NCI-H510A treated with DMSO at 0.1 percent for 48 hours (cell line): ENCODE measurements at places on chromosomes 7 and 10.
A peak's percentile ranks its signal among the peaks of the same experiment; 100 is the strongest.

DNA sequence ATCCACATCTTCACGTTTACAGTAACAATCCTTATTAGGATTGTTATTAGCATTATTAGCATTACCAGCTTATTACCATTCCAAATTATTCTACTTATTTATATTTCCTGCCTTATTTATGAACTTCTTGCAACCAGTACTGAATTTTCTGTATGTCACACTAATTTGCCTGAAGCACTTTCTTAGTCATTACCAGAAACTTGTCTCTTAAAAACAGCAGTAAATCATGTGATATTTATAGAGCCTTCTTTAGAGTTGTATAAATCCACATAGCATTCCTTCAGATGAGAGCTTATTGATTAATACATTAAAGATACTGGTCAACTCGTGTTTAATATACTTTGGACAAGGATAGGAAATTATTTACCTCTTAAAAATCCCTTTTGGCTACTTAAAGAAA is 618.6 kb downstream of the SUGCT start:
- DNase-seq, result no peak

GRCh38 chr7:90788052-90788451 is 191.9 kb downstream of the CDK14 start:
- no peak for DNase-seq

DNA sequence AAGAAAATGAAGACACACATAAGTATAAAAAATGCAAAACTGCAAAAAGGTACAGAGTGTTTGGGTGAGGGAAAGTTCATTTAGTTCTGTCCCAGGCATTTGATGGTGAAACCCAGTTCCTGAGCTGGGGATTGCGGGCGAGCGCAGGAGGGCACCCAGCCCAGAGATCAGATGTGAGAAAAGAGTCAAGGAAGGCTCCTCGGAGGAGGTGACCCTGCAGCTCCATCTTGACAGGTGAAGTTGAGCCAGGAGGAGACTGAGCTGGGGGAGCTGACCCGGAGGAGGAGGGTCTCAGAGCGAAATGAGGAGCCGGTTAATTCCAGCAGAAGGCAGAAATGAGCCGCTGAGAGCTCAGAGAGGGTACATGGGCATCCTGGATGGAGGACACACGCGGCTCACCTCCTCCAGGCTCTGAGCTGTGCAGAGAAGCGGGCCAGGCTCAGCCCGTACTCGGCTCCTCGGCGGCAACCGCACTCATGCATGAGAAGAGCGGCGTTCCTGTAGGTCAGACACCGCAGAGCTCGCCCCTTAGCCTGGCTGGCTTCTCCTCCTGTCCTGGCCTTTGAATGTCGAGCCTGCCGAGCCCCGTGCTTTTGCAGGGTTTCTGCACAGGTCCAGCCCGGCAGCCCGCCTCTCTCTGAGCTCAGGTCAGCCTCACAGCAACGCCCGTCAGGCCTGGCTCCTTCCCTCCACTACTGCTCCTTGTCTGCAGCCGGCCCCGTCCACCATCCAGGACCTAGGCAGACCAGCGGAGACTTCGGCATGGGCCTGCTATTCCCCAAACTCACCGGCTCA is 9.5 kb upstream of the RAMP3 start:
- no peak for DNase-seq

- no peak for DNase-seq
Measured at GRCh38 chr7:84200859-84201258, 6.3 kb upstream of the SEMA3A start.

DNA sequence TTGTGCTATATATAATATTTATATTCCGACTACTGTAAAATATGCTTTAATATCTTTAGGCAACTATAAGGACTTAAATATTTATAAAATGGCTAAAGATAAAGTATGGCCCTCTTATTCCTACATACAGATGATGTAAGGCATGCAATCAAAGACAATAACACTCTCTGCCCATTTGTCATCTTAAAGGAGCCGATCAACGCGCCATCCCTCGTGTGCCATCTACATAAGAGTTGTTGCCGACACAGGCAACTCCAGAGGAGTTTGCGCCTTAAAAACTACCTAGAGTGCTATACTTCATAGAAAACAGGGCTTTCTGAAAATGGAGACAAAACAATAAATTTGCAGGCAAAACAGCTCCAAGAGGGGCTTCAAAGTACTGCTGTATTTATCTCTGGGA is 709.0 kb downstream of the KCNMA1 start:
- DNase-seq, result no peak

GRCh38 chr10:21523557-21524008 is 1.9 kb downstream of the SKIDA1 start:
- DNase-seq, result peak; percentile 29

- no peak for DNase-seq
Measured at GRCh38 chr7:131950758-131951157, 394.3 kb upstream of the PODXL start.

DNA sequence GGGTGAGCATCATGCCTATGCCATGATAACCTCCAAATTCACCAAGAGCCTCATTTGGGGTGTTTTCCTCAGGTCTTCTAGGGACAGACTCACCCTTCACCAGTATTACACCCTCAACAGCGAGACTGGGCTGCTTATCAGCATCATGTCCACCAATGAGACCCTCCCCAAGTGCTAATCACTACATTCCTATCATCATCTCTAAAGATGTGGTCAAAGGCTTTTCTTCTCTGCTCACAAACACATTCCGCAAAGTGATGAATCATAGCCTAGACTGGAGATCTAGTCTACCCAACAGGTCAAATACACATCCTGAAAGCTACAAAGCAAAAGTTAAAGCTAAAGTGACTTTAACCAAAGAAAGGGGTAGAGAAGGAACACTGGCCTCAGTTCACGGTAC is 75.3 kb upstream of the C7orf33 start:
- DNase-seq, result no peak

- DNase-seq, result no peak
Measured at GRCh38 chr10:15442056-15442455, 71.0 kb upstream of the FAM171A1 start.

GRCh38 chr10:52335665-52336064 is 21.6 kb downstream of the DKK1 start:
- no peak for DNase-seq

- DNase-seq, result no peak
Measured at GRCh38 chr7:84142726-84143125, 51.9 kb downstream of the SEMA3A start.

GRCh38 chr7:16526742-16527540 is at the start of gene LRRC72:
TSS of gene LRRC72 (plus strand) at chr7:16526825. CDS start at chr7:16526953, 128 bp downstream.
- DNase-seq, result no peak

DNA sequence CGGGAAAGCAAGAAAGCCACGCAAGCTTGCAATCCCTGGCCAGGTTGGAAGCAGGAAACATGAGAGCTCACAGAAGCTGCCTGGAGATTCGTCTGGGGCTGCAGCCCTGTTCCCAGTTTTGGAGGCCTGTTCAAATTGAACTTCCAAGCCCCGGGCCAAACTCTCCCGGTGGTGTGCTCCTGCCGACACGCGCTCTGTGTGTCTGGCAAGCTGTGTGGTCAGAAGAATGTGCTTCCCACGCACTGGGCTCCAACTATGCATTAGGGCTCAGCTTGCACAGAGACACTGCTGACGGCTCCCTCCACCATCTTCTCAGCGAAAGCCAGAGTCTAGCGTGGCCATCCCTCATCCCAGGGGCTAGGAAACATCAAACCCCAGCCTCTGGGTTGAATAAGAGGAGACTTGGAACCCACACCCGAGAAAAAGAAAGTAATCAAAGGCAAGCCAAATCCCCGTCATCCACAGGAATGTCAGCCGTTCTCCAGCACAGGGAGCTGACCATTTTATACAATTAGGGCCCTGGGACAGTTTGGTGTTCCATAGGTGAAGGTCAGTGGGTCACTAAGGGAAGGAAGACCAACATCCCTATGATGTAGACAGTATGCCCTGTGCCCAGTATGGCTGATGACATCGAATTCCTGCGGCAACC is 107.2 kb downstream of the FGFR2 start:
- no peak for DNase-seq

- DNase-seq, result no peak
Measured at GRCh38 chr10:27568196-27569175, 64.4 kb downstream of the RAB18 start.

DNA sequence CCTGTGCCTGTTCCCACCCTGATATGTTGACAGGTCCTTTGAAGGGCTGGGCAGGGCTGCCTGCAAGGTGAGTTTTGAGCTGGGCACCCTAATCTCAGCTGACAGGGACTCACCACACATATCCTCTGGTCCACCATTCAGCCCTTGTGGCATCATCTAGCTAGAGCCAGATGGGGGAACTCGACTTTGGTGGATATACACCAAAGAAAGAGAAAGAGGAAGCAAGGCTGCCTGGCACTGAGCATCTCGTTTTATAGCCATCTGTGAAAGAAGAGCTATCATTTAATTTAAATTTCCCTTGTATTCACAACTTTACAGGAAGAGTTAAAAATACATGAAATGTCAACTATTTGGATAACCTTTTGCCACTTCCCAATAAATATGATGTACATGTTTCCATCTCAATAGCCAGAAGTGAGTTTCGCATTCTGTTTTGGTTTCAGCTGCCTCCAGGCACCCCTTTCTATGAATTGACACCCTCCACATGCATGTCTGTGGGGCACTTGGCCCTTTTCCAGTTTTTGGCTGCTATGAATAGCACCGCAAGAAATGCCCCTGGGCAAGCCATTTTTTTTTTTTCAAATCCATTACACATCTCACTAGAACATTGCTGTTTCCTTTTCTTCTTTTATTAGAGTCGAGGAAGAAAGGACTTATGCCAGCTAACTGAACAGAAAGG is 22.9 kb upstream of the GRB10 start:
- DNase-seq, result no peak

DNA sequence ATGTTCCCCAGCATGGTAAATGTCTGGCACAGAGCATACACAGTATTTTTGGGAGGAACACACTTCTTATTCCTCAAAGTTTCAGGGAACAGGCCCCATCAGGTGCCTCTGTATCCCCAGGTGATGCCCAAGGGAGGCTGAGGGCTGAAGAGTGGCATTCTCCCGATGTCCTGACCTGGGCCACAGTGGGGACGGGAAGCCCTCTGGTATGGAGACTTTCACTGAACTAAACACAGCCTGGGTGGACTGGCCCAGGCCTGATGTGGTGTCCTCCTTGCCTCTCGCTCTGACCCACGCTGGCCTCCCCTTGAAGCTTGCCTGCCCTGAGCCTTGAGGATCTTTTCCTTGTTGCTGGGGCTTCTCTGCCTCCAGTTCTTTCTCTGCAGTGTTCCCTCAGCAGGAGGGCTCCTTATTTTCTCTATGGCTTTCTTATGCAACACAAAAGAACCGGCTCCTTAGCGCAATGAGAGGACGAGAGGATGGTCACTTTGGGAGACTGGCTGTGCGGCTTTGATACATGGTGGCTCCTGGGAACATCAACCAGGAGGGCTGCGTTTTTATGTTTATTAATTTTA is 157.5 kb upstream of the TNS3 start:
- DNase-seq, result no peak

DNA sequence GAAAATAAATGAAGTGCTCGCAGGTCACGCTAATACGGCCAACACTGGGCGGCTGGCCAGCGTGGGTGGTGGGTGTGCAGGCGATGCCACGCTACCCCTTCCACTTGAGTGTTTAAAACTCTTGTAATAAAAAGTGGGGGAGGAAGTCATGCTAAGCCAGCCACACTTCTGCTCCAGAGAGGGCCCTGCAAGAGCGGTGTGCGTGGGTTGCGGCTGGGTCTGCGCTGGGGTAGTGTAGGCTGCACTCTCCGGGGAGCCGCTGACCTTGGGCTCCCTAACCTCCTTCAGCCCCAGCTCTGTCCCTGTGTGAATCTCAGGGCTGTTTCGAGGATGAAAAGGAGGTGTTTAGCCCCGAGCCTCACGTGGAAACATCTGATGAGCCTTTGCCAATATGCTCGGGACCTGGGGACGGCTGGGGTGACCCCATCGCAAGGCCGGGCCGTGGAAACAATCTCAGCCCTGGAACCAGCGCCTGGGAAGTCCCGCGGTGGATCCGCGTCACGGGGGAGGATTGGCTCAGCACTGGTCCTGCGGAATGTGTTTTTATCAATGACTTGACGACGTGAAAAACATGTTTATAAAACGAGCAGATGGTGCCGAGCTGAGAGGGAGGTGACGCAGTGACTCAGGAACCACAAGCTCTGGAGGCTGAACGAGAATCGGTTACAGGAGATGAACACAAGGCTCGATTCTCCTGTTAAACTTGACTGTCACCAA is 278.5 kb downstream of the DNAJB6 start:
- no peak for DNase-seq

DNA sequence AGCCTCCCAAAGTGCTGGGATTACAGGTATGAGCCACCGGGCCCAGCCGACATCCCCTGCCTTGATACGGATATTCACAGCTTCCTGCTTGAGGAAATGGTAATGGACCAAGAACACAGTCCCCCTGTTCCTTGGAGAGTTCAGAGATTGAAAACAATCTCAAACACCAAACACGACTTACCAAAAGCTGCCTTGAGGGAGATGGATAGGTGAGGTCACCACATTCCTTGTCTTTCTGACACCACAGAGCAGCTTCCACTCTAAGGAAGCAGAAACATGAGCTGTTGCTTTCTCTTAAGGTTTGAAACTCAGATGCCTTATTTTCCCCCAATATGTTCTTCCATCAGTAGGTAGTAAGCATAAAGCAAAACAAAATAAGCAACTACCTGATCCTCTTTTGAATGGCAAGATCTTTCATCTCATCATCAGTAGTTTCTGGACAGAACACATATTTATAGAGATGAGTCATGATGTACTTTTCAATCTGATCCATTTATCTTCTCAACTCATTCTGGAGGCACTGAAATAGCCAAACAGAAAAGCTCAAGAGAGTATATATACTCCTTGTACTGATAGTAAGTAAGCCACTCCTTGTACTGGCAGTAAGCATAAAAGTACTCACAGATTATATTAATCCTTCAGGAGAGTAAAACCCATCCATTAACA is 199.1 kb upstream of the KCTD7 start:
- DNase-seq, result no peak
